ENCODE measurements at places on chromosomes 5 and 9.

DNA sequence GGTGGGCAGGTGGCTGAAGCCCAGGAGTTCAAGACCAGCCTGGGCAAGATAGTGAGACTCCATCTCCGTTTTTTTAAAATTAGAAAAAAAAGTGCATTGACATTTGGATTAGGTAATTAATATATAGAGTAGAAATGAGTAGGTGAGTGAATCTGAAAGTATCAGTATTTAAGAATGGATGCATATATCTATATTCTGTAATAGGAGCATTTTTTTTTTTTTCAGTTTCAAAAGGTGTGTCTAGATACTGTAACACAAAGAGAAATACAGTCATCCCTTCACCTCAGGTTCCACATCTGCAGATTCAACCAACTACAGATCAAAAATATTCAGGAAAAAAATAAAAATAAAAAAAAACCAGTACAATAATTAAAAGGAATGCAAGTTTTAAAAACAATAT, 50.8 kb downstream of the RBM27 start:
- no peak for DNase-seq

- no peak for DNase-seq
Observed at GRCh38 chr9:16773617-16774016, 96.9 kb downstream of the BNC2 start.

GRCh38 chr5:121702682-121703081, 149.0 kb upstream of the FTMT start:
- DNase-seq: no peak

DNA sequence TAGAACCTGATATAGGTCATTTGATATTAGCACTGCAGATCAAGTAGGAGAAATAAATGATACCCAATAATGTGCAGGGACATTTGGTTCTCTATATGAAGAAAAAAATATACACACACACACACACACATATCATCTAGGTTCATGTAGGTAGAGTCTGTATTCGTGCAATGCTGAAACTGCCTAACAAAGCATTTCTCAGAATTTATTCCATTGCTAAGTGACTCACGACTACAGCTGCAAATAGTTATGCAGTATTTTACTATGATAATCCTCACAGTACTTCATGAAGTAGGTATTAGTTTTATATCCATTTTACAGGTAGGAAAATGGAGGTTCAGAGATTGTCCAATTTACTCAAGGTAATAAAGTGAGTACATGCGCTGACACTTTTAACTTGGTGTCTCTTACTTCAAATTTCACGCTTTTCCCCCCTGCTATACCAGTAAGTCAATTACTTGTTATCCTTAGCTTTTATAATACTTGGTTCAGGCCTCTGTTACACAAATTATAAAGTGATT, 2.4 kb downstream of the GIN1 start:
- DNase-seq: no peak

DNA sequence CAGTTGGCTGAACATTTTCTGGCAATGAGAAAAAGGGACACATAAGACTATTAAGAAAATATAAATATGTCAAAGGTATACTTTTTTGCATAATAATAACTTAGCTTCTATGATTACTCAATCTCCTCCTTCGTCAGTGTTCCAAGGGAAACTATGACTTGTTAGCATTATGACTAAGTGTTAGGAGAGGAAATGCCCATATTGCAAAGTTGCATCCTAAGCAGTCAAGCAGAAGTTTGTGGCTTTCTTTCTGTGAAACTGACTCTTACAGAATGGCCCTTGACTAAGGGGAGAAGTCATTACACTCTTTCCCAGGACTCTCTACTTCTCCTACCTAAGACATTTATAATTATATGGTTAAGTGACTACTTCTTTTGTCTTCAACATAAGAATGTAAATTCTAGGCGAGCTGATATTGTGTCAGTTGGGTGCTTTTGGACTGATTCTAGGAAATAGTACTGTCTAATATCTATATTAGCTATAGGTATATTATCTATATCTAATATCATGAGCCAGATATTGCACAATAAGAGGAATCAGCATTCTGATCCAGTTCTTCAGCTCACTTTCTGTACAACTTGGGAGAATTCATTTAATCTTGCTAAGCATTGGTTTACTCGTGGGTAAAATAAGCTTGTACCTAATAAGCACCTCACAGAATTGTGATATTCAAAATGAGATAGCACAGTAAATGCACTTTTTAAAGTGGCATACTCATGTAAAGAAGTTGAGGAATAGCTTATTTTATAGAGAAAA, 16.4 kb upstream of the SPINK6 start:
- no peak for DNase-seq

GRCh38 chr5:153632748-153633290, 142.3 kb downstream of the GRIA1 start:
- DNase-seq: no peak
